ENCODE measurements at places on chromosomes 6 and 20.
A peak's percentile ranks its signal among the peaks of the same experiment; 100 is the strongest.

DNA sequence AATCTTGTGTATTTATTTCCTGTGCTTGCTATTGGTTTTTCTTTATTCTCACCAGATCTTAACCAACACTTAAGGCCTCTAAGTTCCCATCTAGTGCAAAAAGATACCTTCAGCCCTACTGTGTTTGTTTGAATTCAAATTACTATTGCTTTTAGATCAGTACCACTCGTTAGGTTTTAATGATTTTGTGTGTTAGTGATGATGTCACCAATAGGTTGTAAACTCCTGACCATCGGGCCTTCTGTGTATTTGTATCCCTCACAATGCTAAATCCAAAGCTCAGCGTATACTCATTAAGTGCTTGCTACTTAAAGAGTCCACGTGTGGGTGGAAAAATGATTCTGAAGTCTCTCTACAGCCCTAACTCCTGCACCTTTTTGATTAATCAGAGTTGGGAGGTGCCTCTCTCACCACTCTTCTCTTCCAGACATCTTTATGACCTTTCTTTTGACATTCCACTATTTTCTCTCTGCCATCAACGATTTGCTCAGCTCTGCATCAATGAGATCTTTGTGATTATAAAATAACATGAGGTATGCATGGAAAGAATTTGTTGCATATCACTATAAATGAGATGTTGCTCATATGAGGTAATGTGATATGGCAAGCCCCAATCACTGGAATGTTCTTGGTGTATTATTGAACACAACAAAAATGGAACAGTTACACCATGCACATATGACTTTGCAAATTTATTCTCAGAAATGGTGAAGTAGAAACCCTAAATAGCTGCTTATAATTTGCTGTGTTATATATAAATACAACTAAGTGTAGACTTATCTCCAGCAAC, 55.1 kb upstream of the LAMA2 start:
- DNase-seq: no peak

- no peak for DNase-seq
These were observed 4.1 kb downstream of the FAM210B start for GRCh38 chr20:56362833-56363413.

DNA sequence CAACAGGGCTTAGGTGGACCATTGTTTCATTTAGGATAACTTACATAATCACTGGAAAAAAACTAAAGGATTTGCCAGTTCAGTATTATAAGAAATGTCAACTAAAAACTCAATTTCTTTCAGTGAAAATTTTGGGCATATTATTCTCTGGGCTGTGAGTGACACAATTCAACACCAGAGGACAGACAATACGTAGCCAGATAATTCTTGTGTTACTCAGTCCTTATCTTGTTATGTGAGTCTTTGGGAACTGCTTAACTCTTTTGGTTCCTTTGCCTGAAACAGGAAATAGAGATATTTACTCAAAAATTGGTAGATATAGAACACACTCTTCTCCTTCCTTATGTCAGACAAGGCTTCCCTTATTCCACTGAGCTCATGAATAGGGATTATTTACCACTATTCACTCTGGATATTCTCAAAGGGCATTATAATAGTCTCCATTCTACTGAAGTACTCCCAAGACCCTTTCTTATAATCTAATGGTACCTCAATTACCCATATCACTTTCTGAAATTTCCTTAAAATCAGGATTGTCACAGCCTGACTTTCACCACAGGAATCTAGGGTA, 4.9 kb upstream of the BEND6 start:
- DNase-seq: no peak

DNA sequence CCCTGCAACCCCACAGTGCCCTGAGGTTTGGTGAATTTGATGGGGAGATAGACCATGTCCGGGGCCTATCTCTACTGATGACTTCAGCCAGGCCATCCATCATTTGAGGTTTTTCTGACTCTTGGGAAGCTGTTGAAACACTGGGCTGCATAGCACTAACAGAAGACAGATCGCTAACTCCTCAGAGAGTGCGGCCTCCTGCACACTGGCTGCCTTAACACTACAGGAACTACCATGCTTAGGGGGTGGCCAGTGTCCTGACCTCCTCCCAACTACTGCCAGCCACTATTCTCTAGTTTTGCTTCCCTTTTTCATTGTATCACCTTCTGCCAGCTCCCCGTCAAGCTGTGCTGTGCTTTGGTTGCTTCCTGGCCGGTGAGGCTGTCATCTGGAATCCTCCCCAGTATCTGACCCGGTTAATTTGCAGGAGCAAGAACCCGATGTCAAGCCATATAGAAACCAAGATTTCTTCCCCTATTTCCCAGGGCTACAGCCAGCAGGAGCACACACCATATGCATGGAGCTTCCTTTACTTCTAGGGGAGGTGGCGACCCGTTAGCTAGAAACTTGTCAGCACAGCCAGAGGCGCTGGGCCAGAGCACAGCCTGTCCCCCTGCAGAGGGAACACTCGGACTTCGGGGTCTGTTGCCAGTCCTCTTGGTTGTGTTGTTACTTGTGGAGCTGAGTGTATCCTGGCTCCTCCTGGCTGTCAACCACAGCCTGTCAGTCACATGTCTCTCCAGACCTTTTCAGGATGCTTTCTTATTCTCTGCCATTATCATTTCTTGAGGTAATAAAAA, 57.3 kb upstream of the TRAF3IP2 start:
- DNase-seq: no peak

DNA sequence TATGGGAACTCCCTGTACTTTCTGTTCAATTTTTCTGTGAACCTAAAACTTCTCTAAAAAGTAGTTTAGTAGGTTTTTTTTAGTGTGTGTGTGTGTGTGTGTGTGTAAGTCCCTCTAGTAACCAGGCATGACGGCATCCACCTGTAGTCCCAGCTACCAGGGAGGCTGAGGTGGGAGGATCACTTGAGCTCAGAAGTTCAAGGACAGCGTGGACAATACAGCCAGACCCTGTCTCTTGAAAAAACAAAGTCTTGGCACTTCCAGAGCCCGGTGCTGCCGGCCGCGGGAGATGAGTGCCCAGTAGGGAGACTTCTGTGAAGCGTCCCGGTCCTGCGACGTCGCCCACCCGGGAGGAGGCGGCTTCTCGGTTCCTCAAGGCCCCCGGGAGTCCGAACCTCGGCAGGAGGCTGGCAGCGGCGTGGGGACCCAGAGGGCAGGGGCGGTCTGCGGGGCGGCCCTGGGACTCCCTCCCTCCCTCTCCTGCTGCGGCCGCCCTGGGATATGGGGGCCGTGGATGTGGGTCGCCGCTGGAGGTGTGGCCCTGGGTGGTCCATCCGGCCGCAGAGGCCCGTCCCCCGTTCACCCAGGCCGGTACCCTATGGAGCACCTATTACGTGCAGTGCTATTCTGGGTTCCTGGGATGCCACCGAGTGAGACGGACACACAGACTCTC, 78.0 kb upstream of the SIRPG start:
- DNase-seq: no peak

GRCh38 chr20:50848846-50849673, 54.2 kb downstream of the BCAS4 start:
- DNase-seq: no peak

GRCh38 chr20:63822276-63822696, 8.8 kb downstream of the ZBTB46 start:
- DNase-seq: no peak

DNA sequence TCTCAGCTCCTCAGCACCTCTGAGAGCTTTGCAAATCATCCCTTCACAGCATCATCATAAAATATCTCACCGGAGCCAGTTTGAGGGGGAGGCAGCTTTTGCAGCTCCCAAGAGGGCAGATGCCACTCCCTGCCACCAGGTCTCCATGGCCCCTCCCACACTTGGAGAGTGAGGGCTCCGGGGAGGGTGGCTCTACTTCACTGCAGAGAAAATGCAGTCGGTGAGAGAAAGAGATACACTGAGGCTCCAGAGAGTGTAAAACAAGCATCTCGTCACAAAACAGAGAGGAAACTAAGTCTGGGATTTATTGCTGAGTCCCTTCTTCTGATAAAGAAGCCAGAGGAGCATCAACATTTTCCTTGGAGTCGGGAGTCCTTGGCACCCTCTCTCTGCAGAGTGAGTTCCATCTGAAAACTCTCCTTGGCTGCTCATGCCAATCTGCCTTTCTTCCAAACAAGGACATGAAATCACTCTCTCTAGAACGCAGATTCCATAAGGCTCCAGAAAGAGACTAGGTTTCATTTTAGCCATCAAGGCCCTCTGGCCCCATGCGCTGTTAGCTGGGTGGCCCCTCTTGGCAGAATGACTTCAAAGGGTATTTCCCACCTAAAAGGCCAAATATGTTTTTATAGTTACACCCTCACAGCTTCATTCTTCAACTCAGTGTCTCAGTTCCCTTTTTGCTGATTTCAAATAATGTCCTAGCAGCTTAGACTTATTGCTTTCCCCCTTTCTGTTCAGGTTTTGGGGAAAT, 70.6 kb upstream of the F13A1 start:
- DNase-seq: peak; percentile 4

DNA sequence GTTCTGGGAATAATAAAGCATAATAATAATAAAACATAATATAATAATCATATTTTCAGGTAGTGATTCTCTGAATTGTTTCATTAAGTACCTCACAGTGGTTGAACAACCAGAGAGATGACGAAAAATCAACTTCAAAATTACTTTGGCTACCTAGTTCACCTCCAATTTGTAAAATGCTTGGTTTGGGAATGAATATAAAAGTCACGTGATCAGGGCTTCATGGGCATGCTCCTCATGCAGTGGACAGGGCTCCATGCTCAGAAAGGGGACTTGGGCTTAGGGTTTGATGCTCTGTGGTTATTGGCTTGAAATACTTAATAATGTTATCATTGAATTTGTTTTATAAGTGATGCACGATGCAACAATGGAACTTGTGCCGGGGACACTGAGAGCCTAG, 58.2 kb downstream of the HAO1 start:
- no peak for DNase-seq

DNA sequence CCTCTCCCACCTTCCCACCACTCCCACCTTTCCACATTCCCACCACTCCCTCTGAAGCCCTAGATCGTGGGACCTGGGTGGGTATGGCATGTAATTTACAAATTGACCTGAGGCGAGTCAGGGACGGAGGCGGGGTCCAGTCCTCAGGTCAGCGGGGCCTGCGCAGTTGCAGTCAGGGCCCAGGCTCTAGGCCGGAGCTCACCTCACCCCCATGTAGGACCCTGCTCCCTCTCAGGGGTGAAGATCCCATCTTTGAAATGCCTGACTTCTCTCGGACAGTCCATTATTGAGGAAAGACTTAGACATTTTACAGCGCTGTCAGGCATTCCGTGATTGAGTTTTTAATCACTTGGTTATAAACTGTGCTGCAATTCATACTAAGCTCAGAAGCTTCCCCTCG, 10.5 kb downstream of the THBS2 start:
- no peak for DNase-seq

DNA sequence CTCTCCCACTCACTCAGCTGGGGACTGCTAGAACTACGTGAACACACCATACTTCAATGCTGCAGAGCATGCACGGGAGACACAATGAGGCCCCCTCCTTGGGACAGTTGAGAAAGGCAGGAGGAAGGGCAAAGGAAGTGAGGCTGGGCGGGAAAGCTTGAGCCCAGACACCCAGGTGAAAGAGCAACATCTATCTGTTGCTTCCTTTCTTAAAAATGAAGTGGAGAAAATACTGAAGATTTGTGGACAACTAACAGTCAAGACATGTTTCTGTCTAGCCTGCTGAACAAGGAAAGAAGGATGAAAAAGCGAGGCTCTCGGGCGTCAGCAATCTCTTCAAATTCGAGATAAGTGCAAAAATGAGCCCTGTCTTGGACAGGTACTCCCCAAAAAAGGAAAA, 3.0 kb upstream of the NNAT start:
- DNase-seq: no peak

- DNase-seq: no peak
These were observed 157.3 kb downstream of the SYCP2 start for GRCh38 chr20:59776059-59776603.

GRCh38 chr6:17941318-17941717, 46.1 kb downstream of the KIF13A start:
- no peak for DNase-seq

GRCh38 chr6:150813993-150814359, 51.5 kb upstream of the MTHFD1L start:
- DNase-seq: no peak

- DNase-seq: no peak
These were observed 13.3 kb downstream of the RSPH4A start for GRCh38 chr6:116629563-116629981.

Data from NCI-H187 treated with DMSO at 0.1 percent for 48 hours (cell line).